MCF 10A (cell line): ENCODE measurements at places on chromosomes 3 and 15.

- DNase-seq = peak; percentile 28
Observed at GRCh38 chr3:158961911-158962310, 160.1 kb downstream of the MFSD1 start.

- DNase-seq = peak; percentile 4
Observed at GRCh38 chr3:74643636-74644035, 29.2 kb upstream of the CNTN3 start.

GRCh38 chr3:171028025-171028778, 1.7 kb upstream of the SLC2A2 start:
- no peak for DNase-seq

DNA sequence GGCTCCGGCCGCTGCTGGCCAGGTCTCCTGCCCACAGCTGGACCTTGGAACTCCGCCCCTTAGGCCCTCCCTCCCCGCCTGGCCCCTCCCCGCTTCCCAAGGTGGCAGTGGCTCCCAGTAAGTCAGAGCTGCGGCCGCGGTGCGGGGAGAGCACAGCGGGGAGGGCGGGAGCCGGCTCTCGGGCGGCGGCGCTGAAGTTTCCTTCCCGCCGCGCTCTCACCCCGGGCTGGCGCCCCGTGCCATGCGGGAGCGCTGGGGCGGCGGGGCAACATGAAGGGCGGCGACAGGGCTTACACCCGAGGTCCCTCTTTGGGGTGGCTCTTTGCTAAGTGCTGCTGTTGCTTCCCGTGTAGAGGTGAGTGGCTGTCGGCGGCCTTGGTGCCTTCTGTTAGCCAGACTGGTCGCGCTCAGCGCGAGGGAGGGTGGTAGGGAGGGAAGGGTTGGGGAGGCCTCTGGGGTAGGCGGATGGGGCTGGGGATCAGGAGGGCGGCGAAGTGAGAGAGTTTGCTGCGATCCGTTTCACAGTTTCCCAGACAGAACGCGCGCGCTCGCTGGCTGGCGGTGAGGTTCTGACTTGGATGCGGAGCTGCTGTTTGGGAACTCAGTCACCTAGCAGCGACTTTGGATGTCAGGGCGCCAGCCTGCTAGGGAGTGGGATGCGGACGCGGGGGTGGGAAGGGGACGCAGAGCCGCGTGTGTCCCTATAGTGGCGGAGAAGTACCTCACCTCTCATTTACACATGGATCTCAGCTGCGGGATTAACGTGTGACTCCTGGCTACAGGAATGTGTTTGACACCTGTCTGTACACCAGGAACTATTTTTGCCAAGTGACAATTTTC, 145.5 kb upstream of the UMPS start:
- peak; percentile 38 for DNase-seq
